Spleen (tissue), 13 donors: ENCODE measurements at places on chromosomes 2 and 18. TPM values are rescaled to one million over a fixed set of nuclear protein-coding genes. Genes with fewer than 3 reads are reported as not detected.

MRPL30 gene
- total RNA-seq: 17.3 TPM

CDH20 gene
- total RNA-seq: not detected

HTRA2 gene
- total RNA-seq: 45.3 TPM

CCDC85A gene
- total RNA-seq: 0.84 TPM

GRCh38 chr18:34637094-34637801 is 72.8 kb upstream of the DTNA start:
- no peak for DNase-seq

GRCh38 chr2:100831158-100831750 is 11.3 kb downstream of the NPAS2 start:
- DNase-seq: no peak

GRCh38 chr2:164009756-164010337 is 274.0 kb upstream of the FIGN start:
- no peak for DNase-seq

GRCh38 chr2:203811491-203812221 is 55.9 kb upstream of the CTLA4 start:
- peak; percentile 89 for DNase-seq
